ENCODE measurements at places on chromosomes 7 and 10.
A peak's percentile ranks its signal among the peaks of the same experiment; 100 is the strongest.

DNA sequence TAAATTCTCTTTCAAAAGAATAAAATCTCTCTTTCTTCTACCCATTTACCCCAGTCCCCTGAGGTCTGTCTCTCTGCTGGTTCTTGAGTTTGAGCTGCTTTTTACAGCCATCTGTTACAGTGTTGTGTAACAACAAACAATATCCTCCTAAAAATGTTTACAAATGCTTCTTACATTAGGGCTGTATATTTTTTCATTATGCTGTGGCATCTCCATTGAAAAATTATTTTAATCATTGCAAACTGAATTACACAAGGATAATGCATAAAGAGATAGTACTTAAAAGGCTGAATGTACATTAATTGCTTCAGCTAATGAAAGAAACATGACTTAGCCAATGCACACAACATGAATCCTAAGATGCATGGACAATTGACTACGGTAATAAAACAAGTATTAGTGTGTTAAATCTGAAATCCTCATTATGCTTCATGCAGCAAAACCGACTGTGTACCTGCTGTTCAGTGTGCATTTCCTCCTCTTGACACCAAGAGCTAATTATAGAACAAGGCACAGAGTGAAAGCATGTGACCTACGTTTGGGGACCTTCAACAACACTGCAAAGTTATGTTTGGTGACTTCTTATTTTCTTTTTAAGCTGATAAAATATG is 181.7 kb upstream of the RHOBTB1 start:
- DNase-seq = no peak

DNA sequence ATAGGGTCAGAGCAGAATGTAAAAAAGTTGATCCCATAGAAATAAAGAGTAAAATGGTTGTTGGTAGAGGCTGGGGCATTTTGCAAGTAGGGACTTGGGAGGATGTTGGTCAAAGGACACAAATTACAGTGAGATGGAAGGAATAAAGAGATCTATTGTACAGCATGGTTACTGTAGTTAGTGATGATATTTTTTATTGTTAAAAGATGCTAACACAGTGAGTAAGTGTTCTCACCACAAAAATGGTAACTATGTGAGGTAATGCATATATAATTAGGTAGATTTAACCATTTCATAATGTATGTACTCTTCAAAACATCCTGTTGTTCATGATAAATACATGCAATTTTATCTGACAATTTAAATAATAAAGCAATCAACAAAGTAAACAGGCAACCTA is 280.7 kb upstream of the MAGI2 start:
- no peak for DNase-seq

DNA sequence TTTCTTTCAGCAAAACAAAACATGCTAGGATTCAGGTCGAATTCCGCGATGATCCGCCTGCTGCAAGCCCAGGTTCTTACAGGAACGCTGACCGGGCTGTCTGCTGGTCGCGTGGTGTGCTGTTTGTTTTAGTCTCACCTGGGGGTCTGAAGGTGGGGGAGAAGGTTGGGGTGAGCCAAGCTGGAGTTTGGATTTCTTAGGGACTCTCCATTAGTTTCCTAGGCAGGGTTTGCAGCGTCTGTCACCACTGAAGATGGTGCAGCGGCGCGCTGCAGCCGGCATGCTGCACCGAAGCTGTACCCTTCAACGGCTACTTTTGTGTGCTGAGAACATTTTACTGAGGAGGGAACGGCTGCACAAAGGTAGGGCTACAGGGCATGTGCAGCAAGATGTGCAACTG is 48.7 kb downstream of the GCC1 start:
- no peak for DNase-seq

- no peak for DNase-seq
These were observed 80.1 kb downstream of the MAD1L1 start for GRCh38 chr7:2152646-2153045.

GRCh38 chr7:76513817-76514799 is 3.8 kb downstream of the UPK3B start:
- no peak for DNase-seq

DNA sequence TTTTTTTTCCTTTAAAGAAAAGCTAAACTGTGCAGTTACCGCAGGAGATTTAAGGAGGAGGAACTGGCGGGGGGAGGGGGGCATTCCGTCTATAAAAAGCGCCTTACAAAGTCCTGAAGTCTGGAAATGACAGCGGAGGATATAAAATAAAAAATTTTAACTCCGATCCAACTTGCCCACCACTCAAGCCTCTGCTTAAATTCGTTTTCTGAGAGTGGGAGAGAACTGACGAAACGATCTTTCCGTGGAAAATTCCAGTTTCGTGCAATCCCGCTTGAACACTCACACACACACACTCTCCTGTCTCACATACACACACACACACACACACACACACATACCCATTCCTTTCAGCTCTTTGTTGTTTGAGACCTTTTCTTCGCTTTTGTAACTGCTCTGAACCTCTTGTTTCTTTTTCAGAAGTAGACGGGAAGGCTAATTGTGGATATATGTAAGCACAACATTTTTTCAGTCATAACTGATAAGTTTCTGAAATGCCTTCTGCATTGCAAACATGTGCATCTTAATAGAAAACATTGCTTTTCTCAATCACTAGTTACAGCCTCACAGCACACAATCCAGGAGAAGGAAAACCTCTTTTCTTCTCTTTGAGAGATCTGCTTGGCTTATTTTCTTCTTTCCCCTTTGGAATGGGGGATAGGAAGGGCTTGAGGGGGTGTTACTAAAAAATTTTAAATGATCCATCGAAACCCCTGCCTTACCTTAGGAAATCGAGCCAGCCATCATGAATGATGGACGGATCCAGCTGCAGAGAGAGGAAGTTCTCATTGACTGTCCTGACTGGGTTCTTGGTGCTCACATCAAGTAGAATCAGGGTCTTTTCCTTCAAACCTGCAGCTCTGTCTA is 628 bp downstream of the HPSE2 start:
- DNase-seq = no peak

- DNase-seq = no peak
These were observed 236.9 kb downstream of the PTEN start for GRCh38 chr10:88100281-88100680.

- DNase-seq = peak; percentile 81
These were observed 708 bp upstream of the GPR85 start for GRCh38 chr7:113087071-113087998.

GRCh38 chr7:80387634-80388193 is 124.2 kb downstream of the GNAT3 start:
- no peak for DNase-seq

- DNase-seq = peak; percentile 30
These were observed 21.0 kb downstream of the TM9SF3 start for GRCh38 chr10:96565774-96566173.

DNA sequence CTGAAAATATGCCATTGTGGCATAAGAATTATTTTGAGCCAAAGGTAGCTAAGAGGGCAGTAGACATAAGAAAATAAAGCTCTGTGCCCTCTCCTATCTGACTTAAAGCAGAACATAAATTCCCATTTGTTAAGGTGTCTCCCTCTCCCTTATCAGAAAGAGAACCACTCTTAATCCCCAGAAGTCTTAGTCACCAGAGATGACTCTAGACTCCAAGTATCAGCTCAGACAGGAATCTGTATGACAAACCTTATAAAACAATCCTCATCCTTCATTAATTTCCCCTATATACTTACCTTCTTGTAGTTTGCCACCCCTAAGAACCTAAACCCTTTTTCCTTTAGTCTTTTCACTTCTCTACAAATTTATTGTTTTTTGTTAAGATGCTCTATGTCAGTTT is 21.8 kb upstream of the PIP4K2A start:
- DNase-seq = no peak
